Neural progenitor cell (in vitro differentiated cells): ENCODE measurements at places on chromosomes 11 and 22. TPM values are rescaled to one million over a fixed set of nuclear protein-coding genes. Genes with fewer than 3 reads are reported as not detected.

GRCh38 chr22:39932166-39932565, 28.0 kb upstream of the TMA7B start:
- H3K36me3 ChIP-seq = no peaks in the 10 kb centered on the region
- H3K27ac ChIP-seq = no peak overlapping the region

GRCh38 chr11:108313444-108313843, 90.6 kb downstream of the ATM start:
- DNase-seq = no peak
- H3K27me3 ChIP-seq = no peaks in the 10 kb centered on the region
- no peaks in the 10 kb centered on the region for H3K4me1 ChIP-seq
- peaks cover 18% of the 10 kb centered on the region for H3K36me3 ChIP-seq

- no peaks in the 10 kb centered on the region for H3K36me3 ChIP-seq
- no peak overlapping the region for H3K4me3 ChIP-seq
- peaks cover 11% of the 10 kb centered on the region for H3K4me1 ChIP-seq
Measured at GRCh38 chr11:129973809-129974208, 28.8 kb downstream of the PRDM10 start.

- no peak overlapping the region for H3K4me3 ChIP-seq
- no peaks in the 10 kb centered on the region for H3K36me3 ChIP-seq
- no peaks in the 10 kb centered on the region for H3K27me3 ChIP-seq
- no peak overlapping the region for H3K27ac ChIP-seq
- no peak for DNase-seq
Measured at GRCh38 chr22:29254286-29254660, 13.5 kb downstream of the RHBDD3 start.

- H3K4me1 ChIP-seq = peaks cover 8% of the 10 kb centered on the region
- H3K27me3 ChIP-seq = no peaks in the 10 kb centered on the region
- no peak overlapping the region for H3K4me3 ChIP-seq
- no peak for DNase-seq
- H3K36me3 ChIP-seq = no peaks in the 10 kb centered on the region
Measured at GRCh38 chr11:78015878-78016277, 7.2 kb downstream of the KCTD14 start.

TMPRSS4 gene
- not detected in 2 replicates for total RNA-seq

VPREB3 gene
- not detected in 2 replicates for total RNA-seq
